ENCODE measurements at places on chromosomes 11 and 22. TPM values are rescaled to one million over a fixed set of nuclear protein-coding genes. Genes with fewer than 3 reads are reported as not detected.

WT1 gene
- total RNA-seq = not detected

PC gene
- total RNA-seq = 181 TPM

SLC43A3 gene
- total RNA-seq = 108 TPM

BAIAP2L2 gene
- total RNA-seq = 2.3 TPM

GRAP2 gene
- total RNA-seq = 1.4 TPM

CDC42BPG gene
- 0.22 TPM for total RNA-seq

GAS2 gene
- 2.4 TPM for total RNA-seq

PKNOX2 gene
- total RNA-seq = 4.3 TPM

HIPK3 gene
- 243 TPM for total RNA-seq

ADM2 gene
- total RNA-seq = not detected

NUMA1 gene
- total RNA-seq = 121 TPM

SPON1 gene
- total RNA-seq = 78.6 TPM

RANGAP1 gene
- 30.7 TPM for total RNA-seq

BDNF gene
- not detected for total RNA-seq

TYR gene
- total RNA-seq = not detected

FGF3 gene
- not detected for total RNA-seq

CD3G gene
- total RNA-seq = 0.38 TPM

TM7SF2 gene
- 339 TPM for total RNA-seq

SHANK3 gene
- 18.1 TPM for total RNA-seq

HMBS gene
- 27.5 TPM for total RNA-seq

TMA7B gene
- total RNA-seq = not detected

SCYL1 gene
- total RNA-seq = 85.3 TPM

OR8D1 gene
- not detected for total RNA-seq

CCDC188 gene
- not detected for total RNA-seq

Measured in subcutaneous adipose tissue (tissue), 4 donors.